GF-D8 (cell line): ENCODE measurements at places on chromosomes 5 and 9.
A peak's percentile ranks its signal among the peaks of the same experiment; 100 is the strongest.

DNA sequence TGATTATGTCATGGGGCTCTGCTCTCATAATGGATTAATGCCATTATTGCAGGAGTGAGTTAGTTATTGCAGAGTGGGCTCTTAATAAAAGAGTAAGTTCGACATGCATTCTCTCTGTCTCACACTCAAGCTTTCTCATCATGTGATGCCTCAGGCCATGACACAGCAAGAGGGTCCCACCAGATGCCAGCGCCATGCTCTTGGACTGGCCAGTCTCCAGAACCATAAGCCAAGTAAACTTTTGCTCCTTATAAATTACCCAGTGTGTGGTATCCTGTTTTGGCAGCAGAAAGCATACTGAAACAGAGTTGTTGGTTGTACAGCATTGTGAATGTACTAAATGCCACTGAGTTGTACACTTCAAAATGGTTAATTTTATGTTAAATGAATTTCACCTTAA lies 138.1 kb downstream of the MYO10 start:
- no peak for DNase-seq

- DNase-seq = no peak
Measured at GRCh38 chr9:116144038-116144437, 9.6 kb upstream of the PAPPA start.

- no peak for DNase-seq
Measured at GRCh38 chr5:171486613-171487012, 67.2 kb downstream of the FGF18 start.

DNA sequence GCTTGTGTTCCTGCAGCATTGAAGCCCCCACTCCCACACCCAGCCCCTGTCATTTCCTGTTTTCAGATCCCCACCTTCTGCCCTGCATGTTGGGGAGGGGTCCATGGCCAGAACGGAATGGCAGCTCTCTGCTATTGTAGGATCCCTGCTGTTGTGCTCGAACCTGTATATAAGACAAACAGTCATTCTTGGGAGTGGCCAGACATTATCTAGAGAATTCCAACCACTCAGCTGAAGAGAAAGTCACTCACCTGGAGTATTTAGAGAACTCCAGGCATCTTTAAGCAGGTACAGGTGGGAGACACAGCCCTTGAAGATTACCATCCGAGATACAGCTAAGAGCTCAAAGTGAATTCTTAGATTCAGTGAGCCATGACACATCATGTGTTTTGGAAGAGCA lies 96.1 kb downstream of the C9orf152 start:
- no peak for DNase-seq

- DNase-seq = no peak
Measured at GRCh38 chr9:135338546-135338945, 141.0 kb upstream of the PPP1R26 start.

GRCh38 chr5:177311392-177311722 lies 341 bp downstream of the MXD3 start:
- no peak for DNase-seq

GRCh38 chr9:8679371-8679822 lies 879.8 kb upstream of the DMAC1 start:
- no peak for DNase-seq

GRCh38 chr5:141951332-141951781 lies 6.6 kb downstream of the PCDH12 start:
- no peak for DNase-seq

DNA sequence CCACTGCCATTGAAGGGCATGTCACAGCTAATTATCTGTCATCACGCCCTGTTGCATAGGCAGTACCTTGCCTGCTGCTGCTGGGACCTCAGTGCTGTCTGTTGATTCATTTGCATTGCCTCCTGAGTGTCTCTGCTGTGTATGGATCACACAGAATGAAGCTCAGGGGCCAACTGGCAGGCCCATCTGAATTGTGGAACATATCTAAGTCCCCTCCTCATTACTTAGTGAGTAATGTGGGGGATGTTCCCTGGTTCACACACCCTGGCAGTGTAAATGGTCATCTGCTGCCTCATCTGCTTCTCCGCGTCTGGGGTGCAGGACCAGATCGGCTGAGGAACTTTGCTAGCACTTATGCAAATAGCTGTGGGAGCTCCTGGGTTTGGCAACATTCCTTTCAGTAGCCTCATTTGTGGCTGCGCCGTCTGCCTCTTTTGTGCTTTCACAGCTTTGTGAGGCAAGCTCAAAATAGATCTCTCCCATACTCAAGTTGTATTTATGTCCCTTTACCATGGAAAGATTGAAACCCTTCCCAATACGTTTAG lies 25.4 kb downstream of the TYRP1 start:
- no peak for DNase-seq

DNA sequence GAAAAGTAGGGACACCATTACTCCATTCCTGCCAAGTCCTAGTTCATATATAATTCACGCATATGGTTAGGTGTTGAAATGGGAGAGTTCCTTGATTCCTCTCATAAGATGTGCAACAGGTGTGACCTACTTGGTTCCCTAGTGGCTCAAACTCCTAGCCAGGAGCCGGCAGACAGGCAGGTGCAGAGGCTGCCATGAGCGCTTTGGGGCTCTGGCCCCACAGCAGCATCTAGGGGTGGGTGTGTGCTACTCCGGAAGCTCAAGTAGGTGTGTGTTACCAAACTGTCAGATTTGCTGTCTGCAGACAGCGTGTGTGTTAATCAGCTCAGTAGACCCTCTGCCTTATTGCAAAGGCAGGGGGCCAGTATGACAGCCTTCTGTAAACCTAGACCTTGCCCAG lies 1652.4 kb upstream of the ACO1 start:
- DNase-seq = no peak

GRCh38 chr5:159341906-159342310 lies 11.6 kb upstream of the IL12B start:
- DNase-seq = peak; percentile 75

- DNase-seq = no peak
Measured at GRCh38 chr9:72909428-72909827, 43.4 kb downstream of the ALDH1A1 start.

DNA sequence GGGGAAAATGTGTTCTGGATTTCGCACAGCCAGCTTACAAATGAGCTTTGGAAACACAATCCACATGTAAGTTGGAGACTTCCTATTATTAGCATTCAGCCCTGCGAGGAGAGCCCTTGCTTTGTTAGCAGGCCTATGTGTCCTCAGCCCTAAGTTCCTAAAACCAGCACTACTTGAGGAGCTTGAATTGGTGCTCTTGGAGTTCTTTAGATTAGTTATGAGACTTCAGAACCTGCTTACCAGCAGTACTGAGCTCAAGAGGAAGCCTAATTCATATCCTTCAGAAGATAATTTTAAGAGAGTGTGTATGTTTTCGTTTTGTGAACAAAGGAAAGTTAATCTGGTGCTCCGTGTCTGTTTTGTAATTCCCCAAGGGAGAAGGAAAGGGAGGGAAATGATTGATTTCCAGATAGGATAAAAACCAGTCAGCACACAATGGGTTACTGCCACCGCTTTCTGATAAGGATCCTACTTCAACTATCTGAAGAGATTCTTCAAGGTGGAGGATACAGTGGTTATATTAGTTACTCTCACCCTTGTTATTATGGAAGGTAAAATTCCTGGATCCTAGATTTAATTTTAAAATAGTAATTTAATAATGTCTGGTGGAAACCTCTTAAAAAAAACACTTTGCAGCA lies 35.2 kb downstream of the PIK3R1 start:
- no peak for DNase-seq
